ENCODE measurements at places on chromosomes 5 and 9.

- DNase-seq = no peak
Observed at GRCh38 chr5:128877476-128877875, 87.8 kb upstream of the SLC27A6 start.

DNA sequence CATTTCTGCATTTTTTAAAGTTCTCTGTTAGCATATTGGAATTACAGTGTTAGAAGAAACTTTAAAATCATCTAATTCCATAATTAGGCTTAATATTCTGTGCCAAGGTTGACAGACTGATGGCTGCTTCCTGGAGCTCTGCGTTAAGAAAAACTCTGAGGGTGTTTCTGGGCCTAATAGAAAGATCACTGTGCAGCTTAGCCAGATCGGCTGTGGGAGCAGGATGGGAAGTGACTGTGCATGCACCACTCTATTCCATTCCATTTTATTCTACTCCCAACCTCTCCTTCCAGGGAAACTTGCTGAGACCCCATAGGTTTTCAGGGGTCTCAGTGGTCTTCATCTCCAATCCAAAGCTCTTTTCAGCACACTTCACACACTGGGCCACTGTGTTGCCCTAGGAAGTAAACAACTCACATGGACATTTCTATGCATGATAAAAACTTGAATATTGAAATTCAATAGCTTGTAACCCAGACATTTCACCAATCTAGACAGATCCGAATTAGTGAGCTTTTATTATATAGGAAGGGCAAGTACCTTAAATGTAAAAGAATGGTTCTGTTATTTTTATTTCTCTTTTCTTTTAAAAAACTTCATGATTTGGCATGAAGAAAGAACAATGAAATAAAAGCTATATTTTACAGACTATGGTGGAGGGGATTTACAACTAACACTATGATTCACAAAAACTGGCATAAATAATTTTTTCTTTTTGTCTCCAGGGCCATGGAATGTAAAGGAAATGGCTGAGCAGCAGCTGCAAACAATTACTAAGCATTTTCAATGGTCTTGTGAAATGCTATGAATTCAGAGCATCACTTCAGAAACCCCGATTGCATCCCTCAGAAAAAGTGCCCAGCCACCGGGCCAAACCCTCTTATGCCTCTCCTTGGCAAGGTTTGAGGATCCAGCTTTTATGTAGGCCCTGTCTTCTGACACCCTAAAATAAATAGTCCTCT is 51.4 kb upstream of the DAB2 start:
- peak; percentile 94 for DNase-seq

DNA sequence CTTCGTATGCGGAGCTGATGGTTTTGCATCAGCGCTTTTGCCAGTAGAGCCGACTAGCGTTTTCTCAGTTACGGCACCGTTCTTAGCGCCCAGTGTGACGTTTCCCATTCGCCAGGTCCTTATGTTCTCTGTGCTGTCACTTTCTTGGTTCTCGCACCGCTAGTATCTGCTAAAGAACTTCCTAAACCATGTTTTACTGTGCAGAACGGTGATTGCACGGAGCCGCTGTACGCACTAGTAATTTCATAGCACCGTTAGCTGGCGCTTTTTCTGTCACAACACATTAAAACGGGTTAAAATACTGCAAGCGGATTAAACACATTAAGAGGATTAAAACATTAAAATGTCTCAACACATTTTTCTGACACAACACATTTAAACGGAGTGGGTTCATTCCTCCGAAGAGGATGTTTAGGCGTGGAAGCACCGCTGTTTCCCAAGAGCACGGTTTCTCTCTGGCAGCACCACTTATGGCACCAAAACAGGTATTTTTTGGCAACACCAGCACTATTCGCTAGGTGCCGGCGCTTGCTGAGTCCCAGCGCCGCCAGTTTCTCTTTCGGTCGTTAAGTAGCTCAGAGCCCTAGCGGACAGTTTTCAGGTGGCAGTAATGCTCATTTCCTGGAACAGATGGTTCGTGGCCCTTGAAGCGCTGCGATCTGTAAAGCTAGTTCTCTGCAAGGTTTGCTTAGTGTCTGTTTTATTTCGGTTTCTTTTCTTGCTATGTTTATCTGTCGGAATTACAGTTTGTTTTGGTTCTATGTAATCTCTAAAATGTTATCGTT is 20.3 kb downstream of the ANXA2R start:
- DNase-seq = peak; percentile 86

- peak; percentile 67 for DNase-seq
Observed at GRCh38 chr5:60843936-60844905, at the start of gene ELOVL7. Gene ELOVL7 (minus strand): TSS chr5:60844269. CDS start chr5:60787397, 56,872 bp downstream.

DNA sequence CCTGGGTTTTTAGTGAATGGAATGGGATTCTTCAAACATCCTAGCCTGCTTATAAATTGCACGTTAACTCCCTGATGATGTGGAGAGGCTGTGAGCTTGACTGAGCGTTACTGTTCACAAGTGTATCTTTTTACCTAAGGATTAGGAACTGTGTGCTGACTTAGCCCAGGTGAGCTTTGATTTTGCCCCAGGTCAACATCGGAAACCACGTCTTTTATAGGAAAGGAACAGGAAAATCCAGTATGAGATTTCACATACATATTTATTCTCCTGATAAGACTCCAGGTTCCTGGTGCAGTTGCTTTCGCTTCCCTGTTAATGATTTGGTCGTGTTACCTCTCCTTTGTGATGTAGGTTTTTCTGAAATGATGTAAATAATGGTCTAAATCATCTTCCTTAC is 103.2 kb upstream of the BASP1 start:
- no peak for DNase-seq

- DNase-seq = peak; percentile 44
Observed at GRCh38 chr5:142547445-142548380, 138.2 kb downstream of the FGF1 start.

Data from adipocyte (in vitro differentiated cells).